Left renal cortex interstitium (tissue), 4 donors: ENCODE measurements at places on chromosomes 6 and 20.

DNA sequence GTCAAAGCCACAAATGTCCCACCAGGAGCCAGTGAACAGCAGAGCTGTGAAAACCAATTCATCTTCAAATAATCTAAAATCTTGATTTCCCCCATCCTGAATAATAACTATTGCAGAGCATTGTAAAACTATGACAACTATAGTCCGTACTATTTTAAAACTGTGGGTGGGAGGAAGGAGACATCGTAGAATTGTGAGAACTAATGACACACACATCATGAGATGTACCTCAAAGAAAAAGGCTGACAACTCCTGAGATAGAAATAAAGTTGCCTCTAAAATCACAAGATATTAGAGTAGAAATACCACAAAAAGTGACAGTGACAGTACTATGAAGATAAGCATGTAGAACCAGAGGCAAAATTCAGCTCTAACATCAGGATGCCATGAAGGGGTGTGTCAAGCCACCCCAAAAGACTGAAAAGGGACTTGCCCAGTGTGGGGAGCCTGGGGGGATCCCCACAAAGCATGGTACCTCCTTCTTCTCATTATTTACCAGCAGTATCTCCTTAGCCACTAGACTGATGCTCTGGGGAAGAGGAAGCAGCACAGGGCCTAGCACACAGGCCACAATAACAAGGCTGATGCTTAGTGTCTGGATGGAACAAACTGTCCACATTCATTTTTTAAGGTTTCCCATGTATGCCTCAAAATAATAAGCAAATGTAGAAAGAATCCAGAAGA is 13.4 kb downstream of the NAPB start:
- no peak for DNase-seq

DNA sequence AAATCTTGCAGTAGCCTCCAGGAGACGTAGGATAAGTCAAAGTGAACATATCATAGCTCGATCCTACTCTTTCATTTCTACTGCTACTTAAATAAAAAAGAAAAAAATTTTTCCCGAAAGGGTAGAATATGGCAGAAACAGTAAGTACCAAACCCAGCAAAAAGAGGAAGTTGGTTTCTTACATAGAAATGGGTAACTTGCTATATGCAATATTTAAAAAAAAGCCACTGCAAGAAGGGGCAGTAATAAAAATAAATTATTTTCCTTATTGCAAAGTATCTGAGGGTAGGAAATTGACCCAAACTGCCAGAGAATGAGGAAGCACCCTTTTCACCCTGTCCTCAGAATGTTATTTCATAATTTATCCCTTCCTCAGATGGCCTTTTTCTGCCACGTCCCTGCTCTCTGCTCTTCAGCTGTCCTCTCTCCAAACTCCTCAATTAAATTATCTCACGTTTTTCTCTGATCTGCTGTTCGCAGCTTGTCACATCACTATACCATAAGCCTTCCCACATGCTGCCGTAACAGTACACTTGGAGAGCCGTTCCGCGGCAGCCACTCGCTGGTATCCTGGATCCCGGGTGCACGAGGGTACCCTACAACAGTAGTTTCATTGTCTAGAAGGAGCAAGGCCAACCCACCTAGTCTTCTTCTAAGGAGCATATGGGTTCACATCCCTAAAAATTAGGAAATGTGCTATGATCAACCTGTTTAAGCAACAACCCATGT is 149.6 kb downstream of the BACH2 start:
- no peak for DNase-seq

GRCh38 chr20:1951436-1952115 is 42.3 kb downstream of the PDYN start:
- no peak for DNase-seq

DNA sequence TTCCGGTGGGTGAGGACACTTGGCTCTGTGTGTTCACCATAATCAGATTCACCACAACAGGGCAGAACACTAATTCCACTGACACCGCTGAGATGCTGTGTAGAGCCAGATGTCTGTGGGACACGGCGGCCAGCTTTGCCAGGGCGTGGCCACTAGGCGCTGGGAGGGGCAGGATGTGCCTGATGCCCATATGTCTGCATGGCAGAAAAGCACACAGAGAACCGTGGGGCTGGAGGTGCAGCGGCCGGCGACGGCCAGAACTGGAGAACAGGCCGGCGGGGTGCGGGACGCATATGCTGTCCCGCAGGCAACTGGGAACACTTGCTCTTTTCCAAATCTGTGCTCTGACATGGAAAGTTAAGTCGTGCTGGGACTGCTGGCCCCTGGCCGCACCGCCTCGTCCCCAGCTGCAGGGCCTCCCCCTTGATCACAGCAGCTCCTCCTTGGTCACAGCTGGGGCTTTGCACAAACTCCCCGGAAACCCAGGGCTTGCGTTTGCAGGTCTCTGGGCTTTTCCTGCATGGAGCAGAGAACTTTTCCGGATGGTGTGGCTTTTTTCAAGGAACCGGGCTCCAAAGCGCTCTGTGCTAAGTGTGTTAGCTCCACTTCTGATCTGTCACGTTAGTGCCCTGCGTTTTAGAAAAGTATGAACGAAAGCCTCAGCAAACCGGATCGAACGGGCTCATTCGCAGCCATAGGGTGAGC is 31.1 kb downstream of the NTSR1 start:
- DNase-seq: no peak

DNA sequence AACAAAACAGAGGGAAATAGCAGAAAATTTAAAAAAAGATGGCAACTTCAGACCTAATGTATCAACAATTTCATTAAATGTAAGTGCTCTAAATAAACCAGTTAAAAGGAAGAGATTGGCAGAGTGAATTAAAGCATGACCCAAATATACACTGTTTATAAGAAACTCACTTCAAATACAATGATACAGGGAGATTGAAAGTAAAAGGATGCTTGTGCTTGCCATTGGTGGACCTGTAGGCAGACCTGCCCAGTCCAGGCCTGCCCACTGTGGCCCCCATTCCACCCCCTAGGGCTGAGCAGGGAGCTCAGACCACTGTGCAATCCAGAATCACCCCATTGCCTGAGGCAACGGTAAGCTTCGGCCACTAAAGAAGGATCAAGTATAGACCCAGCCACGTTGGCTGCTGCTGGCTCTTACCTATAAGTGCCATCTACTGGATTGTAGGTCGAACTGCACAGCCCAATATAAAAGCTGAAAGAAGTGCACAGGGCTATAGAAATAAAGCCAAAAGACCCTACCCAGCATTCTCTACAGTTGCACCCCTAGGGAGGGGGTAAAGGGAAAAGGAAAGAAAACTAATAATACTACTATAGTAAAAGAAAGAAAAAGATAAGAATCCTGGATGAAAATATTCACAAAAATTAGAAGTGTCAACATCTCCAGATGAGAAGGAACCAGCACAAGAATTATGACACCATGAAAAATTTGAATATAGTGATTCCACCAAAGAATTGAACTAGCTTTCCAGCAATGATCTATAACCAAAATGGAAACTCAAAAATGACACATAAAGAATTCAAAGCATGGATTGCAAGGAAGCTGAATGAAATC is 36.1 kb downstream of the PSMB1 start:
- peak; percentile 14 for DNase-seq

GRCh38 chr6:107458672-107459282 is 587 bp downstream of the PDSS2 start:
- DNase-seq: peak; percentile 58

DNA sequence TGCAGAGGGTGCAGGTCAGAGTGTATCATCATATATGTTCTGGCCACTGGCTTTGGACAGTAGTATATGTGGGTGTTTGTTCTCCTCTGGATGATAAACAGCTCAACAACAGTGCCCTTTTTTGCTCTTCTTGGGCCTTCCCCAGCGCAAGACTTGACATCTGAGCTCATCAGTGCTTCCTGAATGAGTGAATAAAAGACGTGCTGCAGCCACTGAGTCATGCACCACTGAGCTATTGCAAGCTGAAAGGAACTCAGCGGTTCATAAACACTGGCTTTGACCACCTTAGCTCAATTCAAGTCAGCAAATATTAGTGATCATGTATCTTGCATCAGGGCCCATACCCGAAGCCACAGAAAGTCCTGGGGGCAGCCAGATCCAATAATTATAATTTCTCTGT is 105.3 kb upstream of the KCNG1 start:
- DNase-seq: no peak

DNA sequence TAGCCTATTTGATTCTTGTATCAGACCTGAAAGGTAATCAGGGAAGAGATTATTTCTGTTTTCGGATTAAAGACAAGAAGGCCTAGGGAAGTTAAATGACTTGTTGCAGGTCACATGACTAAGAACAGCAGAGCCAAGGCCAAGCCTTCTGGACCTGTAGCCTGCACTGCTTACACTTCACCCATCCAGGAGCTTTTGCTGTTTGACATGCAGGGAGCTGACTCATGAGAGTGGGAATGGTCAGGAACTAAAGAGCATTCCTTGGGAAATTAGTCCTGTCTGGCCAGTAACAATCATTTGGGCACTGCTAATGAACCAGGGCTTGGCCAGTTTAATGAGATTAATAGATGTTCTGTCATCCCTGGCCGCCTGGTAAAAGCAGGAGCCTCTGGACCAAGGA is 46.8 kb downstream of the EIF2S2 start:
- no peak for DNase-seq

DNA sequence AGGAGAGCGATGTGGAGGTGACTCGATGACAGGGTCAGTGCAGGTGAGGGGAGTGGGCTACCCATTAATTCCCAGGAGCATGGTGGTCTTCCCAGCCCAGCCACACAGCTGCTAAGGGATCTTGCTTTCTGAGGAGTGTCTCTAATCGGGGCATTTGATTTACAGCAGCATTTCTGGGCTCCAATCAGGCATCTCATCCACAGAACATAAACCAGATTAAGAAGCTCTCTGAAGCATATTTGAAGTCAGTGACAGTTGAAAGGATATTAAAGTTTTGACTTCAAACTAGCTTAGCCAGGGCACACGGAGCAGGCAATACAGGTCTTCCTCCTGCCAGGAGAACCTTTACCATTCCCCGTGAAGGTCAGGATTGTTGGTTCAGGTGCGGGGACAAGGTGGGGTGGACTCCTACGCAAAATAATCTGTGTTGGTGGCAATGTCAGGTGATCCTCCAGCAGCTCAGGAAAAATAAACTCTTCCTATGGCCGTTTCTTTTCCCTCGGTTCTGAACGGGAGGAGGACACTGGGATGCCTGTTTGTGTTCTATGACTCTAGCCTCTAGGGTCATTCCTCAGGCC is 39.9 kb upstream of the ZNF831 start:
- no peak for DNase-seq

DNA sequence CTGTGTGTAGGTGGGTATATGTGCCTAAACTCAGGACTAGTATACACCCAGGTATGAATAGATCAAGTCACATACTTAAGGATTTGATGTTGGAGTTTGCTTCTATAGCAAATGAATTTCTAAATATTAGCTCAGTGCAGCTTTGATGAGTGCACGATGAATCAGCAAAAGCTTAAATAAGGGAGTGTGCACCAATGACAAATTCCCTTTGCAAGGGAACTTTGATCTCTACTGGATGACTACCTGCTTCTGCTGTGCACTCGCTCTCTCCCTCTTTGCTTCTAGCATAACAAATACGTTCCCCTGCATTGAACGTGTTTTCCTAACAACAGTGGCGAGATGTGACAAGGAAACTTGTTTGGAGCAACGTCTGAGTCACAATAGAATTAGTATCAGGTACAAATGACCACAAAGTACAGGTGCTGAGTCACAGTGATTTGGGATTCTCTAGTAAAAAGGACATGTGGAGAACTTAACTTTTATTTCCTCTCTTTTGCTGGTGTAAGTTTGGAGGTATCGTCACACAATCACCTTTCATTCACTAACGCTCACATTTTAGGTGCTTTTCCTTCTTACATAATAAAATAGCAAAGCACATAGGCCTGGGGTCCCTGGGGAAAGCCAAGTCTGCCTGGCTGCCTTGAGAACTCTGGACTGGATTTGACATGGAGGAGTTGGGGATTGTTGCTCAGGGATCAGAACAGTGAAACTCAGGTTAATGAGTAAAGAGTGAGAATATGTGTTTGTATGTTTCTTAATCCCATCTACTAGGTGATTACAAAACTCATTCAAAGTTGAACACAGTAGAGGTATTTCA is 49.7 kb downstream of the KLHL31 start:
- no peak for DNase-seq

- no peak for DNase-seq
Observed at GRCh38 chr6:131764350-131764749, 43.5 kb upstream of the ENPP1 start.

GRCh38 chr6:107564589-107564951 is 74.7 kb downstream of the SOBP start:
- DNase-seq: no peak

DNA sequence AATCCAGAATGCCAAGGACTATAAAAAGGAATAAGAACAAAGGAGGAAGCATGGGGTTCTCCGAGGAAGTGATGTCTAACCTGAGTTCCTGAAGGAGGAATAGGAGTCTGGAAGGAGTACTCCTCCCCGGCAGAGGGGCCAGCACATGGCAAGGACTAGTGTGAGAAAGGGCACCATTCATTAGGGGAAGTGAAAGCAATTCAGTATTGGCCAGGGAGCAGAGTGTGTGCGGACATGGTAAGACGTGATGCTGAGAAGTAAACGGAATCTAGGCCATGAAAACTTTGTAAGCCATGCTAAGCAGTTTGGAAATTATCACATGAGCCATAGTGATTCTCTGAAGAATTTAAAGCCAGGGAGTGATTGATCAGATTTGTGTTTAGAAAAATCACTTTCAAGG is 218.9 kb upstream of the PRDM1 start:
- no peak for DNase-seq

- no peak for DNase-seq
Observed at GRCh38 chr6:152240436-152240835, 396.7 kb downstream of the SYNE1 start.

DNA sequence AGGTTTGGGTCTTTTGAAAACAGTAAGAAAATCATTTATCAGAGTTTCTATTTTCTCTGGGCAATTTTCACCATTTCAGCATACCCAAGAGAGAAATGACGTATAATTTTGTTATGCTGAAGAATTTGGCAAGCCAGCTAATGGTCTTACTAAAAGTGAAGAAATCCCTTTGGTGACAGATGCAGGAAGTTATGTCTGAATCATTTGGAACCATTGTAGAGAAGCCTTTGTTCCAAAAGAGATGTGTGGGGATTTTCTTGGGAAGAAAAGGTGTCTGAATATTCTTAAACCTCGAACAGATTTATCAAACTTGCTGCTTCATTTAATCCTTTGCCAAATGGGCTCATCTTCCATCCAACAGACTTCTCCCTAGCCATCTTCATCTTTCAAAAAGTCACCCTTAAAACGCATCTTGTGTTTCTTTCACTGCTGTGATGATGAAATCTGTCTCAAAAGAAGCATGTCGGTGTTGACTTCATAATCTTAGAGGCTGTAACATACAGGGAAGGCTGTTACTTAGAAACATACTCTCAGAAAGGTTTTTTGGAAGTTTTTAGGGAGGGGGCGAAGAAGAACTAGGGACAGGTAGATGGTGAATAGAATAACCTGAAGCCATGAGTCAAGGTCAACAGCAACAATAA is 39.5 kb downstream of the CITED2 start:
- DNase-seq: no peak

DNA sequence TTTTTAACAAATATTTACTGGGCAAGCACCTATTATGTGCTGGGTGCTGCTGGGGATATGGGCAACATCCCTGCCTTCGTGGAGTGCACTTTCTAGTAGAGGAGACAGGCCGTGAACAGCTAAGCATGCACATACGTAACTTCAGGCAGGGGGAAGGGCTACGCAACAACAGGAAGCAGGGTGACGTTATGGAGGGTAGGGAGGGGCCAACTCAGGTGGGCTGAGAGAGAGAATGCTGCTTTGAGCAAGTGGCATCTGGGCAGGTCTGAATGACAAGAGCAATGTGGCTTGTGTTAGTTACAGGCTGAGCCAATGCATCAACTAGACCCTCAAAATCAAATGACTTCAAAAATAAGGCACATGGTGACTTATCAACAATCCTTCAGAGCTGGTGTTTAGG is 112.1 kb downstream of the CDC5L start:
- DNase-seq: no peak

GRCh38 chr6:32967151-32968091 is 973 bp upstream of the BRD2 start:
- no peak for DNase-seq
